Fibroblast of skin of back (primary cell): ENCODE measurements at places on chromosomes 4 and X.

GRCh38 chr4:156594624-156595023, 377.0 kb downstream of the PDGFC start:
- no peak for DNase-seq

DNA sequence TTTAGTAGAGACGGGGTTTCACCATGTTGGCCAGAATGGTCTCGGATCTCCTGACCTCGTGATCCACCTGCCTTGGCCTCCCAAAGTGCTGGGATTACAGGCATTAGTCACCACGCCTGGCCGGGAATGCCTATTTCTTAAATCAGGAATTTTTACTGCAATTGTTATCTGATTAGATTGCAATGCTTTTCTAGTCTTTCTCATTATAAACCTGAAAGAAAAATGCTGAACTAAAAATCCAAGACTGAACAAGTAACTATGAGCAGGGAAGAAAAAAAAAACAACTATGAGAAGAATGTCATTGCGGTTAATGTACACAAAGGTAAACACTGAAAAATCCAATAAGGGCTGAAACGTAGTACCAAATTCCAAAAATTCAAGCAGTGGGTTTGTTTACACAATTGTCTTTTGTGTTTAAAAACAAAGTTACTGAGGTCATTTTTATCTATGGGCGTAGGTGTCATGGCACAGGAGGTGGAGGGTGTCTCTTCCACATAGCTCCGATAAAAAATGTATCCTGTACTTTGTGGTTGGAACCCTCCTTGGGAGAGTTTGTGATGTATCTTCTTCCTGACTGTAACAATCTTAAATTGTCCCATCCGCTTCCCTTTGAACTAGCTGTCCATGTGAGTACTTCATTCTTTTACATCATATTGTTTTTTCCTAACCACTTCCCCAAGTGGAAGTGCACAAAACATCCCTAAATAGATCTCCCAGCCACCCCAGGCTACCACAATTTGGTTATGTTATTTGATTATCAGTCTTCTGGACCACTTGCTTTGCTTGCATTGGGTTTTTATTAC, 11.1 kb upstream of the TMEM156 start:
- DNase-seq, result peak; percentile 51

DNA sequence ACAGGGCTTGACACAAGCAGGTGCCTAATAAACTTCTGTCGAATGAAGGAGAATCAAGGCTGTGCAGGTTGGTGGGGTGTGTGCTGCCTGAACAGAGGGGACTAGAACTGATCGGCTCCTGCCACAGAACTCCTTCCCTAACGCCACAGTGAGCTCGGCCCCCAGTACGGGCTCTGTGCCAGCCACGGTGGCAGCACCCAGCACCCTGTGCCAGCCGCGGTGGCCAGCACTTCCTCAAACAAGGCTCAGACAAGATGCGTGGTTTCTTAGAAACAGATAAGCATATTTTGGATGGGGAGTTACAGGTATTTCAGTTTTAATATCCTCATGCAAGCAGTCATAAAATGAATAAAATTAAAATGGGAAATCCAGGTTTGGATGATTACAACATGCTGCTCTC, 26.0 kb upstream of the C4orf50 start:
- DNase-seq, result no peak

- no peak for DNase-seq
These were observed 396.6 kb downstream of the ADGRL3 start for GRCh38 chr4:61596606-61597340.

DNA sequence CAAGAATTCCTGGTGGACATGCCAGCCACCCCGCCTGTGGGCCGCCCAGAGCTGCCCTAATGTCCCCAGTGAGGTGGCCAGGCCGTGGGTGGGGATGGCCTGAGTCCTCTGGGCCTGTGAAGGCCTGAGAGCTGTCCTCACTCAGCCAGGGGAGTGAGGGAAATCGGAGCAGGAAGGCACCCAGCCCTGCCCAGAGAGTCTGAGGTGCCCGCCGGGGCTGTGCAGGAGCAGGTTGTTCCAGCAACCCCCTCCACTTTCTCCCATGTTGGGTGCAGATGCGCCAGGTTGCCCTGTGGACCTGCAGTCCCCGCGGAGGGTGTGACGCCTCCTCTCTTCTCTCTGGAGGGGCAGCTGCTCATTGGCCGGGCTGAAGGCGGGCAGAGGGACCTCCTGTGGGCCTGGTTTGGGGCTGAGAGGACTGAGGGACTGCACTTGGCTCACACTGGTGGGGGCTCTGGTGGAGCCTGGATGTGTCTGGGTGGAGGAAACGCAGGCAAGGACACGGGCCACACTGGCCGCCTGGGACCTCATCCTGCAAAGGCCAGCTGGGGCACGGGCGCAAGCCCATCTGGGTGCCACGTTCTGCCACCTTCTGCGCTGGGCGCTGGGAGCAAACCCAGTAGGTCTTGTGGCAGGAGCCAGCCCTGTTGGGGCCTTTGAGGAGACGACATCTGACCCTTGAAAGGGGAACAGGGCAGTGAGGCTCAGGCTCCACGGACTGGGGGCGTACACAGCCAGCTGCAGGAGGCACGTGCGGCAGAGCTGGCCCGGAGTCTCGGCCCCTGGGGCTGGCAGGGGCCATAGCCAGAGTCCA, 14.0 kb downstream of the DOK7 start:
- DNase-seq, result no peak

- DNase-seq, result no peak
These were observed 927.6 kb downstream of the PCDH7 start for GRCh38 chr4:31647786-31648185.

GRCh38 chrX:11254417-11255109, 38.6 kb upstream of the AMELX start:
- no peak for DNase-seq
